Activated naive CD4-positive, alpha-beta T cell (primary cell): ENCODE measurements at places on chromosomes 1 and 21.

DNA sequence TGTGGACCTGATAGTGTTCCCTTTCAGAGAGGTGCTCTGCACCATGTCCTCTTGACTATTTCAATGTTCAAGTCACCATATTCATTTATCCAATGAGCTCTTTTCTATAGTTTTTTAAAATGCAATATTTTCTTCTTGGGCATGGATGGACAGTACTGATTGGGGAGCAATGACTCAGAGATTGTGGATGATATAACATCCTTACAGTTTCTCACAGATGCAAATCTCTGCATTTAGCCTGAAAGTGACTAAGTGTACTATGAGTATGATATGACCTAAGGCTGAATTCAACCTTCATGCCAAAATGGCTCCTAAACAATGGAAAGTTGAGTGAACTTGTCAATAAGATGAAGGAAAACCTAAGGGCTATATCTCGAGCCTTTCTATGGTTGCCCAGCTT, 36.5 kb downstream of the C4BPA start:
- no peak for DNase-seq

DNA sequence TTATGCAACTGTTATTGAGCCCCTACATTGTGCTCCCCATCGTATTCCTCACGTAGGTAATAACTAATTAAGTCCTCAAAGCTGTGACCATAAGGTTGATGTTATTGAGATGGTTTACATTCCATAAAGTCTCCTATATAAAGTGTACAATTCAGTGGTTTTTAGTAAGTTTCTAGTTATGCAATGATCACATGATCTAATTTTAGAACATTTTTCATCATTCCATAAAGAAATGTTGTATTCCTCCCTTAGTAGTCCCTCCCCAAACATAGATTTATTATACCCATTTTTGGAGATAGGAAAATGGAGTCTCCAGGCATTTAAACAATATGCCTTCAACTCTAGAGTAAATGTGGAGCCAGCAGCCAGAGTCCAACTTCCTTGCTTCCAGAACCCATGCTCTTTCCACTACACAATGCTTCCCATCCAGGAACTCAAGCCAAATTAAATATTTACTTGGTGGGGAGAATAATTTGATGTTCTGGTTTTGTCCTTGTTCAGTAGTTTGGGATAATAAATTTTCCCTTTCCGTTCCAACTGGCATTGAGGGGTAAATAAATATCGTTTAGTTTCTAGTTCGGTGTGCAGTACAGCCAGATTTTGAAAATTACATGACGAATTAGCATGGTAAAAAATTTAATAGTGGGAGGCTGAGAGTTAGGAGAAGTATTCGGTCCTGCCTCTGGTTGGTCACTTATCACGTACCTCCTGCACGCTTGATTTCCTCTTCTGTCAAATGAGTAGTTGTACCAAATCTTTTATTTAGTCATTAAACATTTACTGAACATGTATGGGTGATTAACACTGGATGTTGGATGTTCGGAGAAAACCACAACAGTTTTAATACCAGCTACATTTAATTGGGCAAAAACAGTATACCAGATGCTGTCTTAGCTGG, 66.3 kb downstream of the CACHD1 start:
- no peak for DNase-seq

DNA sequence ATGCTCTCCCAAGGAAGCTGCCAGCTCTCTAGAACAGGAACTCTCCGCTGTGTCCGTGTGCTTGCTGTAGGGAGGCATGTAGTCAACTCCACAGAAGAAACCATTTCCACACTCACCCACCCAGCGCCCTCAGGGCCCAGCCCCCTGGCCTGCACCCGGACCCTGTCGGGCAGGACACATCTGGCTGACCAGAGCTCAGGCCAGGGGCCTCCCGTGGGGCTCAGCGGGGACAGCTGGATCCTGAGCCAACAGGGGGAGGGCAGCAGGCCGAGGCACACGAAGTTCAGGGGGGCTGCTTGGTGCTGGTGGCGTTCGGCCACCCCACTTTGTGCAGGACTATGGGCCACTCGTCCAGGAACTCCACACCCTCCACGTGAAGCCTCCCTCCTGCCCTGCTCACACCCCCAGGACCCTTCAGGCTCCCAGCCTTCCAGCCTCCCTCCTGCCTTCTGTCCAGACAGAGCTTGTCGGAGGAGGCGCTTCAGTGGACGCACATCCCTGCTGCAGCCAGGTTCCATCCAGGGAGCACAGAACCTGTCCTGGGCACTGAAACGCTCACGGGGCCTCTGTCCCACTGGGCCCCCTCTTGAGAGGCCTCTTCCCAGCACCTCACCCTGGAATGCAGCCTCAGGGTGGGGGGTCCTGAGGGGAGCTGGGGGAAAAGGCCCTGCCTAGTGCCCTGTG, 15.0 kb upstream of the FAAP20 start:
- DNase-seq = no peak

GRCh38 chr1:47182676-47183235, 7.1 kb downstream of the PDZK1IP1 start:
- DNase-seq = no peak
